ENCODE measurements at places on chromosomes 2 and 18.
A peak's percentile ranks its signal among the peaks of the same experiment; 100 is the strongest.

DNA sequence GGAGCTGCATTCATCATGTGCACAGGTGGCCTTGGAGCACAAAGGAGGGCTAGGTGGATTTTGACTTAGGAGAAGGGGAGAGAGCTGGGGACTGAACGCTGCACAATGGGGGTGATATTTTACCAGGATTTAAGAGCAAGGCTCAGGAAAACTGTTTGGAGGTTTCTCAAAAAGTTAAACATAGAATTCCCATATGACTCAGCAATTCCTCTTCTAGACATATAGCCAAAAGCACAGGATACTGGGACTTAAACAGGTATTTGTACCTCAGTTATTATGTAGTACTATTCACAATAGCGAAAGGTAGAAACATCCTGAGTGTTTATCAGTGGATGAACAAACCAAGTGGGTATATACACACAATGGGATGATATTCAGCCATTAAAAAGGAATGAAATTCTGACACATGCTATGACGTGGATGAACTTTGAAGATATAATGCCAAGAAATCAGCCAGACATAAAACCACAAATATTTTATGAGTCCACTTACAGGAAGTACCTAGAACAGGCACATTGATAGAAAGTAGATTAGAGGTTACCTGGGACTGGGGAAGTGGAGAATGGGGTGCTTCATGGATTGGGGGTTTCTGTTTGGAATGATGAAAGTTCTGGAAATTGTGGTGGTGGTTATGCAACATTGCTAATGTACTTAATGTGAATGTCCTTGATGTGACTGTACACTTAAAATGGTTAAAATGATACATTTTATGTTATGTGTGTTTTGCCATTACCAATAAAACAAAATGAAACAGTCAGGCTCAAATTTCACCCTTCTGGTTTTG is 216.9 kb downstream of the HAUS1 start:
- no peak for DNase-seq

GRCh38 chr2:145546091-145546490 is 1026.2 kb upstream of the ZEB2 start:
- DNase-seq = no peak

DNA sequence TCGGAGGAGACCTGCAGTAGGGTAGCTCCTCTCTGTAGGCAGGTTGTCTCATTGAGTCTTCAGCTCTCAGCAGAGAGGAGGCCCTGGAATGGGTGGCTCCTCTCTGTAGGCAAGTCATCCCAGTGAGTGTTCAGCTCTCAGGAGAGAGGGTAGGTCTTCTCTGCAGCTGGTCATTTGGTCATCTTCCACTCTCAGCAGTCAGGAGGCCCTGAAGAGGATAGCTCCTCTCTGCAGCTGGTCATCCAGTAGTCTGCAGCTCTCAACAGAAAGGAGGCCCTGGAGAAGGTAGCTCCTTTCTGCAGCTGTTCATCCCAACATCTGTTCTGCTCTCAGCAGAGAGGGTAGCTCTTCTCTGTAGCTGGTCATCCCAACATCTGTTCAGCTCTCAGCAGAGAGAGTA is 26.0 kb upstream of the RUFY4 start:
- no peak for DNase-seq

DNA sequence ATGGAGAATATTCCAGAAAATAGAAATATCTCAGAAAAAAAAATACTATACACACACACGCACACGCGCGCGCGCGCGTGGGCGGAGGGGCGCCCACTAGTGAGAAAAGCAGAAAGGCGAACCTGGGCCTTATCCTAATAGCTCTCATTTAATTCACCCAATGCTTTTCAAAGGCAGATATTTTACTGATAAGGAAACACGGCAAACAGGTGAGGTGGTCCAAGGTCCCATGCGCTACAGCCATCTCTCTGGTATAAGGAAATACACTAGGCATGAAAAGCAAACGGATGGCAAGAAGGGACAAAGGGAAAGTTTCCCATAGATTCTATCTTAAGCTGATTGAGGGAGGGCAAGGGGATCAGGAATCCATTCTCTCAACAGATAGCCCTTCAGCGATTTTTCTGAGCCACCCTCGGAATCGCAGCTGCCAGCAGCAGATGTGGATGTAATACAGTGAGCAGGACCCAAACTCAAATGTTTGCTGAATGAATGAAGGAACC is 136.7 kb downstream of the TMEM247 start:
- peak; percentile 71 for DNase-seq

- peak; percentile 61 for DNase-seq
Observed at GRCh38 chr2:59458800-59459199, 1094.7 kb downstream of the BCL11A start.

Data from NCI-H526 treated with DMSO at 0.1 percent for 48 hours (cell line).